ENCODE measurements at places on chromosomes 3 and 15.

- no peak for DNase-seq
These were observed 53.8 kb upstream of the DCP1A start for GRCh38 chr3:53401154-53401553.

- no peak for DNase-seq
These were observed 64.5 kb downstream of the PIK3R4 start for GRCh38 chr3:130682131-130682530.

DNA sequence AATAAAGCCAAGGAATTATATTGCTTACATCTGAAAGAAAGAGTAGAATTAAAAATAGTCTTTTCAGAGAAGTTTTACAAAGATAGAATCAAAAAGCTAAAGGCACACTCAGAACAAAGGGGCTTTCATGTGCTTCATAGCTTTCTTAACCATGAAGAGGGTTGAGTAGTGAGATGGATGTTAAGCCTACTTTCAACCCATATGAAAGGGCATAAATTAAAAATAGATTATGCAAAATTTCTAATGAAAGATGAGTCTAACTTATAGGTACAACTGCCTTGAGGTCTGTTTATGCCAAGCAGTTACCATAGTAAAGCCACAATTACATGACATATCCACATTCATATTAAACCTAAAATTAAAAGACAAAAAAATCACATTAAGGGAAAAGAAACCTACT is 223.3 kb upstream of the ARHGEF26 start:
- DNase-seq, result no peak

- DNase-seq, result no peak
These were observed 33.0 kb downstream of the LSM3 start for GRCh38 chr3:14211621-14212020.

DNA sequence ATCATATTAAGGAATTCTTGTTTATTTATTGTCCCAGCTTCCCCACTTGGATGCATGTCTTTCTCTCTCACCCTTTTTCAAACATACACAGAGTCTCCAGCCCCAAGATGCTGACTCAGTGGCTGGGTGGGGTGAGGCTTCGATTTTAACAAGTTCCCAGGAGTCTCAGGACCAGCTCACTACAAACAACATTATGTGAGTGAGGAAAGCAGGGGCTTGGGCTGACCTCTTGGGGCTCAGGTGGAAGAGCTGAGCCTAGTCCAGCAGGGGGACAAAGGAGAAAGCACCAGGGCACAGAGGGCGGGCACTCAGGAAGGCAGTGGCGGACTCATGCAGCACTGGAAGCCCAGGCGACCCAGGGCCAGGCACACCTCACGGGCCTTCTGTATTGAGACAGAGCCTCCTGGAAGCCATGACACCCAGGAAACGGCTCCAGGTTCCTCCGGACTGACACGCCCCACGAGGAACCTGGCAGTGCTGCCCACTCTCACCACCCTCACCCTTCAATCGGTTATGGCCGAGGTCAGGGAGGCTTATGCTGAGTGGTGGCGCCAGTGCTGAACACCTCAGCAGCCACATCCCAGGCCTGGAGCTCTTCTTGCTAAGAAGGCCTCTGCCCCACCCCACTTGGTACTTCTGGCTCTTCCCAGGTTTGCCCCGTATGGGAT is 97.4 kb downstream of the LRIG1 start:
- DNase-seq, result no peak

- DNase-seq, result no peak
These were observed 3.1 kb upstream of the PTH1R start for GRCh38 chr3:46874430-46874829.

DNA sequence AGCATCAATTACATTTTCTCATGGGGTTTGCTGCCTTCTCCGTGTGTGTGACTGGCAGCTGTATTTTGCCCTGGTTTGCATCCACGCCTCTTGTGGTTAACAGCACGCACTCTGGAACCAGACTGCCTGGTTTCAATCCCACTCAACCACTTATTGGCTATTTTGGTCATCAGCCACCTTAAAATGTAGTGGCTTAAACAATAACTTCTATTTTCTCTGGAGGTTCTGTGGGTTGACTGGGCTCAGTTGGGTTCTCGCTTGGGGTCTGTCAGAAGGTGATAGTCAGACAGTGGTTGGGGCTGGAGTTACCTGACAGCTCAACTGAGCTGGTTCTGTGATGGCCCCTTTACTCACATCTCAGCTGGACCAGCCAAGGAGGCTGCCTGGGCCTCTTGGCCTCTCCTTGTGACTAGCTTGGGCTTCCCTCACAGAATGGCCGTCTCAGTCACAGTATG is 36.8 kb downstream of the EHD4 start:
- no peak for DNase-seq

DNA sequence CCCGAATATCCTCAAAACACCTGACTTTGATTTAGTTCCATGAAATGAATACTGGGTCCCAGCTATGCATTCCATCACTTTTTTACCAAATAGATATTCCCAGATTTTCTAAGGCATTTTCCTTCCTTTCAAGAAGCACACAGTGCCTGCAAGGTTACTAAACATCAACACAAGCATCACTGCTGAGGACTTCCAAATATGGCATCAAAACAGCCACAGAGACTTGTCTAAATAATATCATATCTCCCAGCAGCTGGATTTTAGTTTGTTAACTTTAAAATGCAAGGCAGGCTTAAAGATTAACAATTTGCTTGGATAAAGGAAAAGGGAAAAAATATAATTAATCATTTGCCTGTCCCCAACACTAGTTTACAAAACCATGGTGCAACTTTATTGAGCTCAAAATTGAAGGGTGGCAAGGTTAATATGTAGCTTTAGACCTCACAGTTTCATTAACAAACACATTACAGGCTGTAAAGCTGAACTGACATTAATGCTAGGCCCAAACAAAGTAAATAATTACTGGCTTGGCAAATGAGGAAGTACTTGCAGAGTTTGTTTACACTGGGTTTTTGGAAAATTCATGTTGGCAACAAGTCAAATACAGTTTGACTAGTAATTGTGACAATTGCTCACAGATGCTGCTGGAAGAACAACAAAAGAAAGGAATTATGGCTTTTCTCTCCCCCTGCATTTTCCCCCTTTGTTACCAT is 401.7 kb upstream of the CDIN1 start:
- no peak for DNase-seq

DNA sequence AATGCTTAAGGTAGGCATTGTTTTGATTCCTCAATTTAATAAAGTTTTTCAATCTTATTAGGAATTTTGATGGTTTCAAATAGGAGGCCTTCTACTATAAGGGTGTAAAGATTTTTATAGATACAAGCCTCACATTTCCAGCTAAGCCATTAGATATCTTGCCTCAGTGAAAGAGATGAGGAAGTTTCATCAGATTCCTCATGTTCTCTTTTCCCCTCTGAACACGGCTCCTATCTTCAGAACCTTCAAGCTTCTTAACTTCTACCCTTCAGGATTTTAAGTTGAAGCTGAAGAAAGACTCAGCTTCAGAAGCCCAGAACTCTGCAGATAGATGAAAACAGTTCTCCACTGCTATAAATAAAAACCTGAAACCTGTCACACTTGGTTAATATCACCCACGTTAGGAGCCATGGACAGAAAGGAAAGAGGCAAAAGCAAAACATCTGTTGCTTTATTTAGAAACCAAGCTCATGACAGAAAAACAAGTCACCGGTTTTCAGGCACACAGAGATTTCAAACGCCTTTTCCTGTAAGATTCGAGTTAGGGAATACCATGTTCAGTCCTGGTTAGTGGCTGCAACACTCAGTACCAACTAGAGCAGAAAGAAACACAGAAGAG is 82.2 kb upstream of the GOLGA8B start:
- DNase-seq, result no peak

DNA sequence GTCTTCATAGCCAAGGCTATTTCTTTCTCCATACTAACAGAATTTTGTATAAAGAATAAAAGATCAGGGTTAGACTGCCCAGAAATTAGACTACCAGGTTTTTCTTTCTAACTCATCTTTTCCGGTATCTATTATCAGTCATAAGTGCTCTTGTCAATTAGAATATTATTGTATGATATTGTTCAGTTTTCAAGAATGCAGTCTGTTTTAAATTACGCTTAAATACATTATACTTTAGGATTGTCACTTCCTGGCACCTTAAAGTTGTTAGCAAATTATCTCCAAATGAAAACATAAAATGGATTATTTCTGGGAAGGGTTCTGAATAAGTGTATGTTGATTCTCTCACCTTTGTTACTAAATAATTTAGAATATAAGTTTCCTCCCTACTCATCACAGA is 497.2 kb downstream of the IGSF11 start:
- DNase-seq, result no peak

GRCh38 chr3:23885210-23885609 is 31.6 kb downstream of the NKIRAS1 start:
- no peak for DNase-seq

- no peak for DNase-seq
These were observed 1134.8 kb downstream of the ROBO1 start for GRCh38 chr3:78632925-78633553.

GRCh38 chr3:7874116-7874515 is 627.5 kb upstream of the LMCD1 start:
- DNase-seq, result no peak

DNA sequence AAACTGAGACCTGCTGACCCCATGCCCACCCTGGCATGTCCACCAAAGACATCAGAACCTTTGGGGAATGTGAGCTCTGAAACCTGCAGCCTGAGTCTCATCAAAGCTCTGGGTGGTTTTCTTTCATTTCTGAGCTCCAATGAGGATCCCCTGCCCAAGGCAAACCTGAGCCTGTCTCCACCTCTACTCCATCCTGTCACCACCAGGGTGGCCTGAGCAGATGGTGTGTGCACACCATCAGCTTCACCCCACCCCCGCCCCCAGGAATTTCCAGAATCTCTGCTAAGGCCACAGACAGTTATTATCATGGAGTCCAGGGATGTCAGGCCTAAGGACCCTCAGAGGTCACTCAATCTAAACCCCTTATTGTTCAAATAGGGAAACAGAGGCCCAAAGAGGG is 1.3 kb downstream of the XIRP1 start:
- DNase-seq, result no peak

DNA sequence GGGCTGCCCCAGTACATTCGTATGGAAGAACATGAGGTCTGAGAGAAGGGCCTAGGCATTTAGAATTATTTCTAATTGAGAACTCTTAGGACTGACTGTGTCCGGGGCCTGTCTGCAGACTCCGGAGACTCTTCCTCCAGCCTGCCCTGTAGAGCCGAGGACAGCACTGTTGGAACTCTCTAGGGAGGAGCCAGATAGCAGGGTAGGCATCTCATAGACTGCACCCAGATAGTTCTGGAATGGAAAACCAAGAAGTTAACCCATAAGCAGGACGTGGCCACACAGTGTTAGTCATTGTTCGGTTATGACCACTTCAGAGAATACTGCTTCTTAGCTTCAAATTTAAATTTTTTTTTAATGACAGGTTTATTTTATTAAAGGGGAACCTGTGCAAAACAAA is 59.5 kb downstream of the SNRK start:
- DNase-seq, result no peak

- no peak for DNase-seq
These were observed 424.1 kb downstream of the RSL24D1 start for GRCh38 chr15:54772663-54773062.

DNA sequence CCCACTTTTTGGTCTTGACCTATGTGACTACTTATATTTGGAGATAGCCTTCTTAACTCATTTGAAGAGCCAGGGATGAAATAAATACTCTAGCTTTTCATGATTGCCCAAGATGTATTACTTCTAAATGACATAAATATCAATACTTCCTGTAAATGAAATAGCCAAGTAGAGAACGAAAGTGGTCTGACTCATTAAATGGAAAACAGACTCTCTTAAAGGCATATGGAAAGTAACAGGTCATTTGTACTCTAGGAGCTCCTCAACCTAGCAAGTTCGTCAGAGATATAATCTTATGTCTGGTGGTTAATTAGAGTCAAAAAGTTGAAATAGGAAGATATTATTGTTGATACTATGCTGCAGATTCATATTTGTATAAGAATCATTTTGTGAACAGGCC is 1105.4 kb downstream of the TUSC7 start:
- DNase-seq, result no peak

GRCh38 chr15:98035134-98035533 is 74.6 kb downstream of the ARRDC4 start:
- no peak for DNase-seq

DNA sequence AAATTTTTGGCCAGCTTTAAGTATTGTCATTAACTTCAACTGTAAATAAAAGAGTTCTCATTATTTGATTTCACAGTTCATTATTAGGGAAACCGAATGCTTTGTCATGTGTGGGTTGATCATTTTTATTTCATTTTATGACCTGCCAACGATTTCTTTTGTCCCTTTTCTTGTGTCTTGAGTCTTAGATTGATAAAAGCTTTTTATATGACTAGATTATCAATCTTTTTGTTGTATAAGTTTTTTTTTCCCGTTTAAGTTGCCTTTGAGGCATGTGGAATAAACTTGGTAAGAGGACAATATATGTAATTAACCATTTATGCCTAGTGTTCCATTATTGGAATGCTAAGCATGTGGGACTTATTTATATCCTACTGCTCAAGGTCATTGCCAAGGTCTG is 62.8 kb downstream of the ATP2C1 start:
- no peak for DNase-seq

GRCh38 chr3:156445117-156446090 is 109.5 kb downstream of the SSR3 start:
- no peak for DNase-seq

DNA sequence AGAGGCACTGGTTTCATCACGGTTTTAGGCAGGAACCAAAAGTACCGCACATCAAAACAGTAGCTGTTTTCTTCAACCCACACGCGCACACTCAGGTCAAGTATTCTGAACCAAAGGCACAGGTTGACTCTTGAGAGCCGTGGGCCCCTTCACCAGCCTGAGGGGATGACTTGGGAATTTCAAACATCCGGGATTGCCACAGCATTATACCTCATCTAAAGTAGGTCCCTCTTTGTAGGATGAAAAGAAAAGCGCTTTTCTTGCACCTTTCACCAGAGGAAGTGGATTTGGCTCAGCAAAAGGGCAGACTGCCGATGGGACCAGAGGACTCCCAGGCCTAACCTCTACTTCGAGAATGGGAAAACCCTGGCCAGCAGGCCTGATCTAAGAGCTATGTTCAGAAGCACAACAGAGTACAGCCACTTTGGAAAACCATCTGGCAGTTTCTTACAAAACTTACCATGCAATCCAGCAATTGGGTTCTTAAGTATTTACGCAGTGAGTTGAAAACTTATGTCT is 88.2 kb upstream of the PROK2 start:
- DNase-seq, result no peak
